ENCODE measurements at places on chromosomes 11 and 22.

- DNase-seq, result no peak
These were observed 6.1 kb downstream of the LSP1 start for GRCh38 chr11:1859004-1859403.

DNA sequence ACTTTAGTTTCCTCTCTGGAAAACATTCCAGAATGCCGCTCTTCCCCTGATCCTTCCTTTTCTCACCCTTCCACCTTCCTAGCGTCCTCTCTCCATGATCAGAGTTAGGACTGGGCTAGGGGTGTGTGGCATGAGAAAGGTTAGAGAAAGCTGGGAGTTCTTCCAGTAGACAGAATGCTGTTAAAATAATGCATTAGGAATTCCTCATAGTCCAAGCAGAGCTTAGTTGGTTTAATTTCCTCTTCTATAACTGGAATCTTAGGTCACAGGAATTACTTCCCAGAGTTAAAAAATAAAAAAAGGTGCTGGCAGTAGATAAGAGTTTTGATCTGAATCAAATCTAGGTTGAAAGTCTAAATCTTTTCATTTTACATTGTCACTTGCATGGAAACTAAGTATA is 37.2 kb upstream of the ADORA2A start:
- no peak for DNase-seq

DNA sequence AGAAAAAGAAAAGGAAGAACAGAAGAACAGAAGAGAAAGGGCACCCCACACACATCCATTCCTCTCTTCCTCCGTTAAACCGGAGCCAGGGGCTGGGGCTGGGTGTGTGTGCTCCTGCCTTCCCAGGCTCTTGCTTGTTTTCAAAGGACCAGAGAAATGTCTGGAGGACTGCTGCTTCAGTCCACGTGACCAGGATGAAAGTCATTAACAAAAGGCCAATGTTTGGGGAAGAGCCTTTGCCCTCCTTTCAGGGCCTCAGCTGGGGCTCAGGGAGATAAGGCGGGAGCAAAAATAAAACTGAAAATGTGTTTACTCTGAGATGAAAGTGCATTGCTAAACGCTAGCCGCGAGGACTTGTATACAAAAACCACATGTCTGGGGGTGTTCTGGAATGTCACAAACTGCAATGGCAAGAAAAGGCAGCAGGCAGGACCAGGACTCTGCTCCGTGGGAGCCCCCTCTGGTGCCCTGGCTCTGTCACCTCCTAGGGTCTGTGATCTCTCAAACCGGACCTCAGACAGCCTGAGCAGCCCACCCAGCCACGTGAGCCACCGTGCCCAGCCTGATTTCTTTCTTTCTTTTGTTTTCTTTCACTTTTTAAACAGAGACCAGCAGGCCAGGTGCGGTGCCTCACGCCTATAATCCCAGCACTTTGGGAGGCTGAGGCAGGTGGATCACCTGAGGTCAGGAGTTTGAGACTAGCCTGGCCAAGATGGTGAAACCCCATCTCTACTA is 31.6 kb upstream of the MYH9 start:
- no peak for DNase-seq

DNA sequence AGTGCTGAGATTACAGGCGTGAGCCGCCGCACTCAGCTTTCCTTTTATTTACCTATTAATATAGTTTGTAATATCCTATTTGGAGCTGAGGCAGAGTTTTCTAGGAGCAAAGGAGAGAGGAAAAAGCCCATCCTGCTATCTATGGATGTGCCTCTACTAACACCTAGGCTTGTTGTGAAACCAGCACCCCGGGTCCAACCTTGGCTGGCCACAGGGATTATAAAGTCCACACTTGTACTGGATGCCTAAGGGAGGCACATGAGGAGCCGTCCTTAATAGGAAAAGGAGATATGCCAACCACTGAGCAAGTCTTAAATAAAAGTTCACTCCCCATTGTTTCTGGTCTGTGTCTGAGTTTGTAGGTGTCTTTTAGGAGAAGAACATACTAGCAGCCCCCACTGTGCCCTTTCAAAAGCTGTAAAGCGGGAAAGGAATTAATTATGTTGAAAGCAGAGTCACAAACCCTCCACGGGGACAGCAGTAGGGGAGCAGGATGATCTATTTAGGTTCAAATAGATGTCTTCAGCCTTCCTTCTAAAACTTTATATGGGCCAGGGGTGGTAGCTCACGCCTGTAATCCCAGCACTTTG is 29.3 kb downstream of the RRP7A start:
- no peak for DNase-seq

GRCh38 chr22:21710156-21710555 is 25.4 kb downstream of the YPEL1 start:
- DNase-seq, result no peak

Data from amygdala (tissue), 56 donors.